Glutamatergic neuron (in vitro differentiated cells): ENCODE measurements at places on chromosomes 1 and 21.

DNA sequence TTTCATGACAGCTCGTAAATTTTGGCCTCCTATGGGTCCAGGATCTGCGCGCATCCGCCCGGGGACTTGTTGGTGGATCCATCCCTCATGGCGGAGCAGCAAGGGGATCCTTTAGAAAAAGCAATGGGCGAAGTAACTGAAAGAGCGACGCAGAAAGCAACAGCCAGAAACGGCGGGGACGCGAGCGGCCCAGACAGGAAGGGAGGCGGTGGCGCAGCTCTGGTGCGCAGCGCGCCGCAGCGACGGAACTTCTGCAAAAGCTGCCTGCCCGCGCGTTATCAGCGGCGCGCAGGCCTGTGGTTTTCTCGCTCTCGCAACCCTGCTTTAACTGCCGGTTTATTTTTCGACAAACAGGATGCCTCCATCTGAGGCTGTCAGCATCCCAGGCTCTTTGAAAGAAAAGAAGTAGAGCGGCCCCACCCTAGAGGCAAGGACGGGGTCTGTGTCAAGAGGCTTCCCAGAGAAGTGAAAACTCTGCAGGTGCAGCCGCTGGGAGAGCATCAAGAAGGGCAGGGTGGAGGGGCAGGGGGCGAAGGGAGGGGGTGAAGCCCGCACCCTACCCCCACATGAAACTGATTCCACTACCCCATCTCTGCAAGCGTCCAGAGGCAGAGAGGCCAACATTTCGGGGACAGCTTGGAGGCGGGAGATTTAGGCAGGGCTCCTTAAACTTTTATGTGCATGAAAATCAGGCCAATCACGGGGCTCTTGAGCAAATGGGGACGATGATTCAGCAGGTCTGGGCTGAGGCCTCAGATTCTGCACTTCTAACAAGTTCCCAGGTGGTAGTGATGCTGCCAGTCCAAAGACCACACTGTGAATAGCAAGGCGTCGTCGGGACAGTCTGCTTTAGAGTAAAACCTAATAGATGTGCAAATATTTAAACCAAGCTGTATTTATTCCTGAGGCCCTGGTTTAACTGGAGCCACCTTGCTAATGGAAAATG is 22.2 kb downstream of the RUNX1 start:
- DNase-seq = peak; percentile 63

GRCh38 chr1:195185736-195186135 is 1422.5 kb downstream of the KCNT2 start:
- no peak for DNase-seq

DNA sequence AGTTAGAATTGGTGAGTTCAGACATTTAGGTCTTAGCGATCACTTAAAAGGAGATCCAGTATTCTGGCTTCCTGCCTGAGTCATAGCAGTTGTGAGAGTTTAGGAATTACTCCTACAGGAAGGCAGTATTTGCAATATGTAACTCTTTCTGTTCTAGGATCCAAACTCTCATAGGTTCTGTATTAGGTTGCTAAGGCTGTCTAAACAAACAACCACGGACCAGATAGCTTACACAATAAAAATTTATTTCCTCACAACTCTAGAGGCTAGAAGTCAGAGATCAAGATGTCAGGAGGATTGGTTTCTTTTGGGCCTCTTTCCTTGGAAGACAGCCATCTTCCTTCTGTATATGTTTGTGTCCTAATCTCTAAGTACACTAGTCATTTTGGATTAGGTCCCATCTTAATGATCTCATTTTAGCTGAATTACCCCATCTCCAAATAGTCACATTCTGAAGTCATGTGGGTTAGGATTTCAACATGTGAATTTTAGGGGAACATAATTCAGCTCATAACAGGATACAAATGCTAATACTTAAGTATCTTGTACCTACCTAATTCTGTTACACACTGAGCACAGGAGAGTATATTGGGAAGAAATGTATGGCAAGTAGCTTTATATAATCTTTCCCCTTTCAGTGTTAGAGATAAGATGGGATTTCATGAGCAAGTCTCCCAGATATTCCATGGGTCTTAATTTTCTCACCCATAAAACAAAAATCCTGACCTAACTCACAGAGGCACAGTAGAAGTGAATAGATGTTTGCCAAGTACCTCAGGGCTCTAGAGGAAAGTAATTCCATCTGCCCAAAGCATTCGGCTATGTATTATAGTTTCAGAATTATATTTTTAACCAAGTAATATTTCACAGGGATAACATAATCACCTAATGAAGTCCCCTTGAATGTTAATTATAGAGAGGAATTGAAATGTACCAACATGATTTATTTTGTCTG is 144.4 kb downstream of the PTBP2 start:
- no peak for DNase-seq

DNA sequence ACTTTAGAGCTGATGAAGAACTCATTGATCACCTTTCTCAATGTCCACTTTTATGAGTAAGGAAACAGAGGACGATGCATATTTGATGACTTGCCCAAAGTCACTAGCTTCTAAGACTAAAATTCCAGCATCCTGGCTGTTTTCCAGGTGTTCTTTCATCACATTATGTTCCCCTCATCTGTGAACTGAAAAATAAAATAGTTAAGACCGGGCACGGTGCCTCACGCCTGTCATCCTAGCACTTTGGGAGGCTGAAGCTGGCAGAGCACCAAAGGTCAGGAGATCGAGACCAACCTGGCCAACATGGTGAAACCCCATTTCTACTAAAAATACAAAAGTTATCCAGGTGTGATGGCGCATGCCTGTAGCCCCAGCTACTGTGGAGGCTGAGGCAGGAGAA is 297.5 kb downstream of the DUSP10 start:
- no peak for DNase-seq

GRCh38 chr1:34906756-34907155 is 22.7 kb downstream of the DLGAP3 start:
- DNase-seq = peak; percentile 63

DNA sequence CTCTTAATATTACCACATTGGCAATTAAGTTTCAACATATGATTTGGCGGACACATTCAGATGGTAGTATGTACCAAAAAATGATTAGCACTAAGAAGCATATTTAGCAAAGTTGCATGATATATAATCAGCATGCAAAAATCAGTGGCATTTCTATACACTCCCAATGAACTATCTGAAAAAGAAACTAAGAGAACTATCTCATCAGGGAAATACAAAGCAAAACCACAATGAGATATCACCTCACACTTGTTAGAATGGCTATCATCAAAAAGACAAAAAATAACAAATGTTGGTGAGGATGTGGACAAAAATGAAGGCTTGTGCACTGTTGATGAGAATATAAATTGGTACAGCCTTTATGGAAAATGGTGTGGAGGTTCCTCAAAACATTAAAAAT is 31.4 kb upstream of the DENND1B start:
- DNase-seq = no peak

DNA sequence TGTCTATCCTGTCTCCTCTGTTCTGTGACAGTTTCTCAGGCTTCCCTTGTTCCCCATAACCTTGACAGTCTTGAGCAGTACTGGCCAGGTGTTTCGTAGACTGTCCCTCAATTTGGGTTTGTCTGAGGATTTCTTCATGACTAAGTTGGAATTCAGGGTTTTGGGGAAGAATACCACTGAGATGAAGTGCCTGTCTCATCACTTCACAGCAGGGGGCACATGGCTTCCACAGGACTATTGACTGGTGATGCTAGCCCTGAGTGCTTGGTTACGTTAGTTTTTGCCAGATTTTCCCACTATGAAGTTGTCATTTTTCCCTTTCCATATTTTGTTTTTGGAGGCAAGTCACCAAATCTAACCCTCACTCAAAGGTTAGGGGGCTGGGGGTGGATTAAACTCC is 45.7 kb downstream of the CDCP2 start:
- peak; percentile 42 for DNase-seq

GRCh38 chr1:156813750-156814570 is 2.7 kb downstream of the SH2D2A start:
- DNase-seq = peak; percentile 70
